Stimulated activated CD8-positive, alpha-beta memory T cell treated with anti-CD3 and anti-CD28 coated beads, Interleukin-15, amount 100 ng/mL, for 24 hours (primary cell): ENCODE measurements at places on chromosomes 4 and X.

DNA sequence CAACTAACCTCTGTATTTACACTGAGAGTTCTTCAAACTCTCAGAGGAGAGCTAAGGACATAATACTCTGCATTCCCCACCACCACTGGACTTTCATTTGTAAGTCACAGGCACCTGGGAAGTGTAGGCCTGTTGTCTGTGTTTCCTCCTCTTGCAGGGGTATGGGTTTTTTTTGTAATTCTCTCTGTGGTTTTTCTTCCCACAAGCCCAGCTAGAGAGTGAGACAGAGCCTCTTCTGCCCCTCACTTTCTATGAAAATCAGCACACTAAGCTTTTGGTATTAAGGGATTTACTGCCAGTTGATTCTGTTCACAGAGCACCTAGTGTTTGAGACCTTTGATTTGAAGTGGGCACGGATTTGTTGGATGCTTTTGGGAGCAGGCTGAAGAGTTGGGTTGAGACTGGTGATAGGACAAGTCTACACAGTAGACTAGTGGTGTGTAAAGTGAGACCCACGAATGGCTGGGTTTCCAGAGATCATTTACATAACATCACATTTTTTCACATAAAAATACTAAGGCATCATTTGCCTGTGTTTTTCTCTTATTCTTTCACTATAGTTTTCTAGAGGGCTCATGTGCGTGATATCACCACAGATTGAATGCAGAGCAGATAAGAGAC lies 28.9 kb upstream of the WDR17 start:
- no peak for DNase-seq

DNA sequence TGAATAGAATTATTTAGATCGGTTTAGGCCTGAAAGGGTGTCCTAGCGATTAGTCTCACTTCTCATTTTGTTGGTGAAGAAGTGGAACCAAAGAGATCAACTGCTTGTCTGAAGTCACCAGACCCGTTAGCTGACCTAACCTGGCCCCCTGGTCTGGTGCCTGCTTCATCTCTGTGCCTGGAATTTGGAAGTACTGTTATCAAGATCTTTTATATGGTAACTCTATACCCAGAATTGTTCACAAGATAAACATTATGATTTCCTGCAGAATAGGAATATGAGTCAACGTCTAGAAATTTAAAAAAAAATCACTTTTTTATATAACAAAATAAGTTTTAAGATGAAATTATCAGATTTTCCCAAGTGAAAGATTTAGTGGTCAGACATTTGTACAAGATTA lies 37.2 kb downstream of the LRP2BP start:
- DNase-seq: no peak

DNA sequence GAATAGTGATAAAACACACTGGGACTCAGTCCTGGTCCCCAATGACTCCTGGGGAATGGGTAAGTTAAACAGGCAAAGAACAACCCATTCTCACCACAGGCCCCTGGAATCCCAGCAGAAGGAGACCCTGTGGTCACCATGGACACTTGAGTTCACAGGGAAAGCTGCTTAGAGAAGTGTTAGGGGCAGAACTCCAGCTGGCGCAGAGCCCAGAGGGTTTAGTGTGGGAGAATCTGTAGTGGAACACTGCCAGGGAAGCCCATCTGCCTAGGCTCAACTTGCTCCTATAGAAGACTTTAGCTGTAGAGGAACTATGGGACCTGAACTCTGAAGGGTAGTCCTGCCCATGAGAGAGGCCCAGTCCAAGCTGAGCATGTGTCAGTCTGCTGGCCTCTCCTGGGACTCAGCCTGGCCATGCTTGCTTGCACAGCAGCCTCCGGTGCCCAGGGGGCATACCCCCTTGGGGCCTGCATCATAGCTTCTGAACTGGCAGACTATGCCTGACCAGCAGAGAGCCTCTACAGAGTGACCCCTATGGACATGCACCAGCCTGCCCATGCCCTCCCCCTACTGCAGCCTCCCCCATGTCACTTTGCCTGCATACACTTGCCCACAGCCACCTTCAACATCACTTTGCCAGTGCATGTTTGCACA lies 343.5 kb downstream of the IDS start:
- DNase-seq: no peak

DNA sequence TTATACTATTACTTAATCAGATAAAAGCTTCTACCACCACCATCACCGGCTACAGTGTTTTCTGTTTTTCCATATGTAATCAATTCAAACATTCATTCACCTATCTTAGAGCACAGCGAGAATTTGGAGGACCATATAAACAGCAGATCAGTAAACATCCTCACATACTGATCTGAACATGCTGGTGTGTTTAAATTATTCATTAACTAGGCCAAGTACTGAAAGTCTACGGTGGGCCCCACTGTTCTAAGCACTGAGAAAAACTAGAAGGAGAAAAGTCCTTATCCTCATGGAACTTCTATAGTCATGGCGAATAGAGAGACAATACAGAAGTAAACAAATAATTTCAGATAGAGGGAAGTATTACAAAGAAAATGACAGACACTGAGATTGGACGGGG lies 176.6 kb downstream of the NR3C2 start:
- no peak for DNase-seq

DNA sequence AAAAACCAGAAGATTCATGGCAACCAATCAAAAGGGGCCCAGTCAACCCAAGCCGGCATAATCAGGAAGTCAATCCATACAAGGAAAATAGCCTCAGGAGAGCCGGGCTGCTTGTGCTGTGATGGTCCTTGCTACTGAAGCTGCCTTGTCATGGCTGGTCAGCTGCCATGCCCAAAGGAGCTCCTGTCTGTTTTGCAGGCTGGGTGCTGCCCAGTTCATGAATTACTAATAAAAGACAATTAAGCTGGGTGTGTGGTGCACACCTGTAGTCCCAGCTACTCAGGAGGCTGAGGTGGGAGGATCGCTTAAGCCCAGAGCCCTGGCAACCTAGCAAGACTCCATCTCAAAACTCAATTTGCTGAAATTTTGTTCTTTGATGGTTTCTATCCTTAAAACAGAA lies 16.0 kb upstream of the CTBP1 start:
- no peak for DNase-seq

DNA sequence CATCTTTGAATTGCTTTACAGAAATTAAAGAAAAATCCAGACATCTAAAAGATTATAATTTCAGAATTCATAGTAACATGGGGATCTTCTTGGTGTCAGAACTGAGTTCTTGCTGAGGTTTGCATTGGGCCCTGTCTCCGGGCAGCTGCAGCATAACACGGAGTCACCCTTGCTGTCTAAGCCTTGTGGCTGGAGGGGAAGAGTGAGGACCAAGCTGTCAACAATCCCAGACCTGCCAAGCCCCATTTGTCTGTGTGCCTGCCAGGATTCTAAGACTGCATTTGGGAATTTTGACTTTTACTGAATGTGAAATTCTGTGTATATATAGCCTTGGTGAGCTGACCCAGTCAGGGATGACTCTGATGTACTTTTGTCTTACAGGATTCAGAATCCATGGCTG lies 25.2 kb upstream of the NAP1L5 start:
- DNase-seq: no peak

- DNase-seq: no peak
Observed at GRCh38 chrX:75273483-75273882, 402 bp upstream of the UPRT start.
